ENCODE measurements at places on chromosomes 1 and 21.

DNA sequence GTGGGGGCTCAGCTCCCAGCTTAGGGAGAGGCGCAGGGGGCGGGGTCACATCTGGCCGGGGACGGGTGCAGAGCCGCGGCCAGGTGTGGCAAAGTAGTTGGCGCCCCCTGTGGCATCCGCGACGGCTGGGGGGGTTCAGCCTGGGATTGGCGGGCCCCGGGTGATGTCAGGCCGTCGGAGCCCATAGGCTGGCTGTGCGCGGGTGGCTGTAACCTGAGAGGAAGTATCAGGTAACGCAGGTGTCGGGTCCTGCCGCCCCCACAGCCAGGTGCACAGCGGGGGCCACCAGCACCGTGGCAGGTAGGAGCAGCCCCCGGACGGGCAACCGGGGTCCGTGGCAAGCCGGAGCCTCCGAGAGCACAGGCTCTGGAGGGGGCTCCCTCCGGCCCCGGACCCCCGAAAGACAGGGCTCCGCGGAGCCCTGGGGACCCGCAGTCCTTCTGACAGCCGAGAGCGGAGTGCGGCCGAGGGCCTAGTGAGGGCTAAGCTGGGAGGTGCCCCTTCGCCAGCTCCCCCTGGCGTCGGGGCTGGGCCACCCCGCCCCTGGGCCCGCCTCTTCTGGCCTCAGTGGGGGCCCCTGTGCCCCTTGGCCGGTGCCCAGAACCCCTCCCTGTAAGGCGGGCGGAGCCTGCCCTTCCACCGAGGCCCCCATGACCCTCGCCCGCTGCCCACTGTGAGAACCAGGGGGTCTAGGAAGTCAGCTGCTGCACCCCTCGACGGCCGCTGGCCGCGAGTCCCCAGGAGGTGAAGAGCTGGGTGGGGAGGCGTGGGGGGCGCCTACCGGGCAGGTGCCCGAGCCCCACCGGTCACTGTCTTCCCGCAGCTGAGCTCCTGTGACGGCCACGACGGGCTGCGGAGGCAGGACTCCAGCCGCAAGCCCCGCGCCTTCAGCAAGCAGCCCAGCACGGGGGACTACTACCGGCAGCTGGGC, 17.9 kb downstream of the TNFRSF25 start:
- no peak for DNase-seq

- DNase-seq, result no peak
Observed at GRCh38 chr1:119001181-119002027, 13.3 kb upstream of the TBX15 start.

DNA sequence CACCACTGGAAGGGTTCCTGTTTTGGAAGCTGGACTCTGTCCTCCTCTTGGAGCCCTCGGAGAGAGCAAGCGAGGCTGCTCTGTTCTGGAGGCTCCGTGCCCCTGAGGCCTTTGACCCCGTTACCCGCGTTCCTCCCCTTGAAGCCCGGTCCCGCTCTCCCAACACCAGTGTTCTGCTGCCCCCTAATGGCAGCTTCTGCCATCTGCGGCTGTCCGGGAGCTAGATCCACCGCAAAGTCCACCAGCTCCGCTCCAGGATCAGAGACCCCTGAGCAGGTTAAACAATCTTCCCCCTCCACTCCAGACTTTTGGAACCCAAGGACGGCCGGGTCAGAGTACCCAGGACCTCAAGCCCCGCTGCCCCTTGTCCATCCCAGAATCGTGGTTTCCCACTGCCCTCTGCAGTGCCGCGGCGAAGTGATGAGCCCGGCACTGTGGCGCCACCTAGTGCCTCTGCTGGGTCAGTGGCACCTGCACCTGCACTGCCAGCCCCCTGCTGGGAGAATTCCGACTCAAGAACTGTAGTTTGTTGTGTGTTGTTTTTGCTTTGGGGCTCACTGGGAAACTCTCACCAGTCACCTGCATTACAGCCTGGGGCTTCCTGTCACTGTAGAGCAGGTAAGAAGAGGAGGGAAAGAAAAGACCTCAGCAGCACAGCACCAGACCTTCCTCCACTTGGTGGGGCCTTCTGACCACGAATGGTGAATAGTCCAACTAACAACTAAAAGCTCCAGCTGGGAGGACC, 63.5 kb upstream of the NFASC start:
- DNase-seq, result peak; percentile 93

GRCh38 chr21:20641241-20641640, 357.0 kb upstream of the NCAM2 start:
- no peak for DNase-seq

DNA sequence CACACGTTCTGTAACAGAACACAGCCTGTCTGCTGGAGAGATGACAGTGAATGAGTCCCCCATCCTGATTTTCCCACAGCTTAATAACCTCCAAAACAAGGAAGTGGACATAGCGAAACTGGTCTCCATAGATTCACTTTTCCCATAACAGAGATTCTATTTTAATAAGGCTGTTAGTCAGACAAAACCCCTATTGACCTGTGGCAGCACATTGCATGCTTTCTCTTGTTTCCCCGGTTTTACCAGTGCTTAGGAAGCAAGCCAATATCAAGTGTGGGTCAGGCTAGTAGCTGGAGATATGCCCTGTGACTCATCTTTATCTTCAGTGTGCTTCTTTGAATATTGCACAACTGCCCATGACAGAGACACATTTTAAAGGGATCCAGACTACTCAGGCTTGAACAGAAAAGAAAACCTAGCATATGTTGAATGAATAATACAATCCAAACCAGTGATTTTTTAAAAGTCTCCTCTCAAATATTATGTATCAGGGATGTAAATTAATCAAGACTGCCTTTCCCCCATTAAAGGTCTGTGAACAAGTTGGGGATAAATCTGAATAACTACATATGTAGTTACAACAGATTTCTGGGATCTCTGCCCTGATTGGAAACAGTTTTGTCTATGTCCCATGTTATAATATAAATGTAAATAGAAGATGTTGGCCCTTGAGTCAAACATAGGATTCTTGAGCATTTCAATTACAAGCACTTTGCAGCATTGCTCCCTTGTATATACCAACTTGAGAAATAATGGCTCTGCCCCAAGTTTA, 11.9 kb upstream of the CLDN8 start:
- no peak for DNase-seq

DNA sequence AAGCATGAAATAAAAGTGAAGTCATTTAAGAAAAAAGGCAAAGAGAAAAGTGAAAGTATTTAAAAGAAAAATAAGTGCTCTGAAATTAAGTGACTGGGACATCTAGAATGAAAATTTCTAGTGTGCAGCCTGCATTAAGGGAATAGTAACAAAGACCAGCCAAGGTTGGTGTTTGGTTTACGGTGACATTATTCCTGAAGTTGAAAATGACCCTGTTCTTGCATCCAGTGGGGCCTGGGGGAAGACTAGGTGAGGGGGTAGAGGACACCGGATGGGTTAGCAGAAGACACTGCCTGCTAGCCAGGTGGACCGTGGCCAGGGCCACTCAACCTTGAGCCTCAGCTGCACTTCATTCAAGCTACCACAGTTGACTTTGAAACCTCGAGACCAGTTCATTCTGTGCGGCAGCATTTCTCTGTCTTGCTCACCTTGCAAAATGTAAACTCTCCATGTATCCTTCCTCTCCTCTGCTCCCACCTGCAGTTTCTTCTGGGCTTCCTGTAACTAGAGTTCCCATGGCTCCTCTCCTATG, 14.3 kb upstream of the KCNK1 start:
- DNase-seq, result no peak

DNA sequence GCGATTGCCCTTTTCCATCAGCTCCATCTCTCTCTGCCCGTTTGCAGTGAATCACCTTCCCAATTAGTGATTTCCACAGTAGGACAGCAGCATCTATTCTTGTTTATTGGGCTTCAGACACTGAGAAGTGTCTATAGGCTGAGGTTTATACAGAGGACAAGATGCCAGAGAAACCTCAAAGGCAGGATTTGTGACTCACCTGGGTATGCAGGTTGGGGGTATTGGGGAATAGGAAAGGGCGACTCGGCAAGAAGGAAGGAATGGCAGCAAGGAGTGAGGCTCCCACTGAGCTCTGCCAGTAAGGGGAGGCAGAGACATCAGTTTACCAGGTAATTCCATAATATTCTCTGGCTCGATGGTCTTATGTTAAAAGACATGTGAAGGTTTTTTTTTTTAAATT, 25.3 kb upstream of the ABCA4 start:
- no peak for DNase-seq

- DNase-seq, result no peak
Observed at GRCh38 chr1:22055463-22055862, 3.0 kb downstream of the CDC42 start.

DNA sequence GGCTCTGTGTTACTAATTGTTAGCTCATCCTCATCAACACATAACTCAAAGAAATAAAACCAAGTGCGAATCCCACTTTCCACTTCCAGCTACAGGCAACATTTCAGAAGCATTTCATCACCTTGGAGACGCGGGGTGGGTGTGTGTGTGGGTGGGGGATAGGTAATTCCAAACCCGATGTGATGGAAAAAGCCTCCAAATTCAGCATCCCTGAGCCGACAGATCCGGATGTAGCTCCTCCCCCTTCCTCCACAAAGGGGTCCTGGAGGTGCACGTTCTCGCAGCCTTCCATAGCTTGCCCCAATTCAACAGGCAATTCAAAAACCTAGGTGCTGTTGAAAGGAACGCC, 486 bp downstream of the HSPA13 start:
- DNase-seq, result no peak

DNA sequence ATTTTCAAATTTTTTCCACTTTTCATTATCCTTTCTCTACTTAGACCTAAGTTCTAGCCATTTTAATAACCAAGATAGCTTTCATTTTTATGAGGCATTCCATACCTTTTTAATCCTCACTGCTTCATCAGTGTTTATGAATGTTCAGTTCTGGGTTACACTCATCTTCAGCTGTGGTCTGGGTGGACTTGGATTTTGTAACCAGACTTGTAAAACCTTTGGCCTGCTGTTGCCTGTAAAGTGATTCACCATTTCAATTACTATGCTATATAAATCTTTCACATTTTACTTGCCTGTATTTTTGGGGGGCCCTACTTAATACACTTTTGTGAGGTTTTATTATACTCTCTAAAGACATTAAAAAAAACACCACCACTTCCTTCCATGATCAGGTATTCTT, 46.2 kb downstream of the USP25 start:
- DNase-seq, result no peak

GRCh38 chr1:224559981-224560728, 56.0 kb upstream of the CNIH3 start:
- DNase-seq, result no peak

Measured in endothelial cell (in vitro differentiated cells).